Cardiac muscle cell (in vitro differentiated cells and primary cell): ENCODE measurements at places on chromosomes 12 and 14.

DNA sequence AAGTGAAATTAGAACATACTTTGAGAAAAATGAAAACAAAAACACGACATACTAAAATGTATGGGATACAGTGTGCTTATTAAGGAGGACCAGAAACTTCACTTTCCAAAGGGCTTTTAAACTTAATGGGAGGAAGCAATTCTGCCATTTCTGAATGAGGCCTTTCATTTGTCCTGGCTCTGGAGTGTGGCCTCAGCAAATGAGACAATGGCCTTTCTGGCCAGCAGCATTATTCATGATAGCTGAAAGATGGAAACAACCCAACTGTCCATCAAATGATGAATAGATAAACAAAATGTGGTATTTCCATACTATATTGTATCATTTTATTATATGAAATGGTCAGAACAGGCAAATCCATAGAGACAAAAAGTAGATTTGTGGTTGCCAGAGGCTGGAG lies 338.6 kb downstream of the CEP128 start:
- DNase-seq, result no peak

DNA sequence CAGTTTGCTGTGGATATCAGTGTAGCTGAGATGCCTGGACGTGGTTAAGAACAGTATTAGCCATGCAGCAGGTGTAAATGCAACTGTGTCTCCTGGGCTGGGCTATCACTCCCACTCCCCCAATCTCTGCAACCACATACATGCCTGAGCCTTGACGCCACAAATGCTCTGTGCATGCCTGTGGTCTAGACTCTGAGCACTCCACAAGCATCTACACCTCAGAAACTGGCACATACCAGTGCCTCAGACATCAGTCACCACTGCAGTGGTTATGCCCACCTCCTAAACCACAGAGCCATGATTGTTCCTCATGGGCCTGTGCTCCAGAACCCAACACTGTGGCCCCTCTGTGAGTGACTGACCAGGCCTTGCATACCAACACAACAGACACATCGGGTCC lies 226.8 kb upstream of the ALG10 start:
- DNase-seq, result no peak

DNA sequence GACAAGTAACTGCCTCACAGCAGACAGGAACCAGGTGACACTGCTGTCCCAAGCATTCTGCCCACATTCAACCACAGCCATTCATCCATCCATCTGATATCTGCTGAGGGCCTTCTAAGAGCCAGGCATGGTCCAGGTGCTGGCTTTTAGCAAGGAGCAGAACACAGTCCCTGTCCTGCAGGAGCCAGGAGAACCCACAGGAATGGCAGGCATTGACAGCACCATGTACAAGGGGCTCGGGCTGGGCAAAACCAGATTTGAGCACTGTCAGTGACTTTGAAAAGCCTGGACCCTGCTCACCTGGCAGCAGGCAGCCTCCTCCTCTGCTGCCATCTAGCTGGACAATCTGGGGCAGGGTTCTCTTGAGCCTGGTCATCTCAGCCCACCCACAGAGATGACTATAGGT lies 137.0 kb downstream of the ZFP36L1 start:
- no peak for DNase-seq

DNA sequence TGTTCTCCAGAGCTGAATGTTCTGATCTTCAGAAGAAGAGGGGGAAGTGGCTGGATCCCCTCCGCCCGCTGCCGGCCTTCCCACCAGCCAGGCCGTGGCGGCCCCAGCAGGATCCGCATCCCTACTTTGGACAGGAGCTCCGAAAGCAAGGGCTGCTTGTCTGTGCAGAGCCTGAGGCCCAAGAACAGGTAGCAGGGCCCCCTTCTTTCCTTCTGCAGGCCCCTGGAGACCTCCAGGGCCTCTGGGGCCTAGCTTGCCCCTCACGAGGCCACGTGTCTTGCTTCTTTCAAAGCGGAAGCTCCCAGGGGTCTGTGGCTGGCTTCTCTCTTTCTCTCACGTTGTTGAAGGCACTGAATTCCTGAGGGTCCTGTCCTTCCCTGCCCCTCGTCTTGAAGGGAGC lies 13.2 kb downstream of the PGF start:
- DNase-seq, result no peak

DNA sequence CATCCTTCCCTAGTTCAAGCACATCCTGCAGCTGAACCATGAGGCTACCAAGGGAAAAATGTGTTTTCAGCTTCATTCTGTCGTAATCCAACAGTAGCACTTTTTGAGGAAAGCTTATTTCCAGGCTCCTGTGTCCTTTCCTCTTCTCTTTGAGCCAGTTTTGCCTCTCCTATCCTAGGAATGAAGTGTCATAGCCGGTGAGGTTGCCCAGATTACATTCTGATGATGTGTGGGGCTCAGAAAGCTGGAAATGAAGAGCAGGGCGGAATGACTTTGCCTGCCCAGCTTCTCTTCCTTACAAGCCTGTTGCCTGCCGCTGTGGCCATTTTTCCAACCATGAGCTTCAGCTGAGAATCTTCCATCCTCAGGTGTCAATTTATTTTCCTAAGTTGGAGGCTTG lies 381.8 kb downstream of the NUAK1 start:
- DNase-seq, result no peak

DNA sequence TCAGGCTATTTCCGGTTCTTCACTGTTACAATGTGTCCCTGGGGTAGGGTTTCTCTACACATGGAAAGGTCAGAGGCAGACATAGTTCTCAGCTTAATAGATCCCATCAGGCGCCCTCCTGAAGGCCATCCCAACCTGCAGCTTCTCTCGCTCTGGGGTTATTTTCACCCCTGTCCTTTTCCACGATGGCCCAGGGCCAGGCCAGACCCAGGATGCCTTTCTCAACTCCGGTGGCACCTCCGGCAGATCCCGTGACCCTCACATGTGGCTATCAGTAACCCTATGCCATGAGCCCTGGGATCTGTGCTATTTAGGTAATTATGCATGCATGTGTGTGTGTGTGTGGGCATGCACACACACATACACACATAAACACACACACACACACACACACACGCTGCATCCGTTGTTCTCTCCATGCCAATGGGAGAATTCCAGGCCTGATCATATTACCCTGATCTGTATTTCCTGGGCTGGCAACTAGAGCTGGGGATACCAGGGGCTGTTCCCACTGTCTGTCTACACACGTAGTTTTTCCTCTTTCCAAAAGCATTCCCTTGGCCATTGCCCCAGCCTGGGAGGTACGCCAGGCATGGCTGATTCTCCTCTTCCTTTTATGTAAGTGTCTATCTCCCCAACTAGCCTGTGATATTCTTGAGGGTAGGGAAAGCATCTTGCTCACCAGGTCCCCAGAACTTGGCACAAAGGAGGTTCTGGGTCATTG lies 51.2 kb upstream of the NOS1 start:
- DNase-seq, result no peak

DNA sequence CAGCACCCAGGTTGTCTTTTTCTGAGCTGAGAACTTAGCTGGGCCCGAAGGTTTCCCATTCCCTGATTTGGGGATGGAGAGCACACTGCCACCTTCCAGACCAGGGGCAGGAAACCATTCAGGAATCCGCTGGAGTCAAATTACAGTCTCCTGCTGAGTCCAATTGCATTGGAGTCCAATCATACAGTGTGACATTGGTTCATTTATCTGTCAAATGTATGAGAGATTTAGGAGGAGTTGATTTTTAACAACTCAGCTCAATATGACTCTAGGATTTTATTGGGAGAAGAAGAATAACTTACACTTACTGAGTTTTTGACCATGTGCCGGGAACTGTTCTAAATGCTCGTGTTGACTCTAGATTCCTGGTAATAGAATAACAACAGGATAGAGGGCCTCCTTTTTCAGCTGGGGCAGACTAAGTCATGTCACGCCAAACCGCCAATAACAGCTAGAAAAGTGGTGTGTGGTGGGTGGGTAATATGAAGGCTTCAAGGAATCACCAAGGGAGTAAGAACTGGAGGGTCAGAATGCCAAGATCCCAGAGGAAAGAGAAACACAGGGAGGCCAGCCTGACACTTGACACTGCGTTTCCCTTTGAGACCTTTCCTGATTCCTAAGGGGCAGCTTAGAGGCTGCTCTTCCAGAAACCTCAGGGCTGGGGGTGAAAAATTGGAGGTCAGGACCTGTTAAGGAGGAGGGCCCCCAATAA lies 11.5 kb downstream of the SYNDIG1L start:
- DNase-seq, result no peak

DNA sequence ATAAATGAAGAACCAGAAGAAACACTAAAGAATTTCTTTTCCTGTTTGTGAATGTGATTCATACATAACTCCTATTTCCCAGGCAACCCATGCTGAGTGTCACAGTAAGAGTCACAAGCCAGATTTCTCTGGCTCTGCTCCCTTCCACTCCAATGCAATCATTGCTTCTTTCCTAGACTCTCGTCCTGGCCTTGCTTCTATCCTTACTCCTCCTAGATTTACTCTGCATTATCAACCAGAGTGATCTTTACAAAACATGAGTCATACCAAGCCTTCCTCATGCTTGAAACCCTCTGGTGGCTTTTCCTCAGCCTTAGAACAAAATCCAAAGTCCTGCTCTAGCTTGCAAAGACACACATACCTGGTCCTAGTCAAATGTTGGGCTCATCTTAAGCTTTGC lies 13.3 kb downstream of the IL22 start:
- DNase-seq, result peak; percentile 82

DNA sequence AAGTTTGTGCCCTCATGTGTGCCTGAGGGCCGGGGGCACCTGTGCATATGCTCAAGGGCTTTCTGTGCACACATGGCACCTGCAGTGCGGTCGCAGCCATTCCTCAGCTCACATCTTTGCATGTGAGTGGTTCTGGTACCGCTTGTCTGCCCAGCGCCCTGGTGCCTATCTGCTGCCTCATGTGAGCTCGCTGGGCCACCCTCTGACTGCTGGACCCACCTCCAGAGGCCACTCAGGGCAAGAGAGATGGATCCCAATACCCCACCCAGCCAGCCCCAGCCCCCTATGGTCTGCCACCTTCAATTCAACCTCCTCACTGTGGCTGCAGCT lies 5.4 kb upstream of the AMN start:
- DNase-seq, result no peak

DNA sequence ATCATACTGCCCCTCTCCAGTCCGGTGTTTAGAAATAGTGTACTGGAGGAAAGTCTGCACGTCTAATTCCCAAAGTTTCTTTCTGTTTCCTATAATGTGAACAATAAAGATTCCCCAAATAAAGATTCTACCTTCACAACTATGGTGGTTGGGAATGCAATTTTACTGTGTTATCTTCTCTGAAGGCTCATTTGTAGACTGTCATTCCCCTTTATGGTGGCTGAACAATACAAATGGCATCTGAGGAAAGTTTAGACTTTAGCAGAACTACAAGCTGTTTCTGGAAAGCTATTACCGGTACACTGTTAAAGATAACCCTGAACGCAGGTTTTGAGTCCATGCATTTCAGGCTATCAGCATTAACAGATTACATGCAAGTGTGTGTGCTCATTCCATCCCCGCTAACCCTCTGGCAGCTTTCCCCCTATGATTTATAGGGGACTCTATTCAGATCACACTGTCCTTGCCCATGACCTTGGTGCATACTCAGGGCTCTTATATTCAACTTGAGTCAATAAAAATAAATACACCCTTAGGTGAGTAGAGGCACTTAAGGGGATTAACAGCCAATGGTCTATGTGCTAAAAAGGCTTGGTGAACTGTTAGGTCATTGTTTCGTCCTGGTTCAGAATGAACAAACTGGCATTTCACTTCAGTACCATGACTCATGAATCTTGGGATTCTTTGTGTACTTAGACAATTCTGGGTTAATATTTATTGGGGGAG lies 60.7 kb upstream of the PYGL start:
- DNase-seq, result peak; percentile 60

GRCh38 chr14:101962503-101962874 lies 1.9 kb upstream of the DYNC1H1 start:
- DNase-seq, result peak; percentile 86

GRCh38 chr14:61670576-61670975 lies 24.7 kb upstream of the HIF1A start:
- DNase-seq, result no peak

DNA sequence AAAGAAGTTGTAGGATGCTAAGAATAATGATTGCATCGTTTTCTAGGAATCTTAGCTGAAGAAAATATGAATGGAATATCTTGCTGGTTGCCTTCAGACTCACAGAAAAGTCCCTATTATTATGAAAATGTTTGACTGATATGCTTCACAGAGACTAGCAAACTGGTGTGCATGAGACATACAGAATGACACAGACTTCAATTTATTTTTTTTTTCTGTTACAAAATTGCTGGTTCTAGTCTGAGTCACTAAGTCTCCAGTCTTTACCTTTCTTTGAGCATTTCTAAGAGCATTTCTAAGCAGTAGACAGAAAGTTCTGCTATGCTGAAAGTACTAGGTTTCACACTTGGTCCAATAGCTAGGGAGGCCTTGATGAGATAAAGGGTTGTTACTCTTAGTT lies 377.6 kb upstream of the ATP2B1 start:
- no peak for DNase-seq

GRCh38 chr14:46488374-46488773 lies 163.2 kb downstream of the RPL10L start:
- no peak for DNase-seq

- no peak for DNase-seq
These were observed 31.8 kb downstream of the ISCA2 start for GRCh38 chr14:74525361-74525851.

DNA sequence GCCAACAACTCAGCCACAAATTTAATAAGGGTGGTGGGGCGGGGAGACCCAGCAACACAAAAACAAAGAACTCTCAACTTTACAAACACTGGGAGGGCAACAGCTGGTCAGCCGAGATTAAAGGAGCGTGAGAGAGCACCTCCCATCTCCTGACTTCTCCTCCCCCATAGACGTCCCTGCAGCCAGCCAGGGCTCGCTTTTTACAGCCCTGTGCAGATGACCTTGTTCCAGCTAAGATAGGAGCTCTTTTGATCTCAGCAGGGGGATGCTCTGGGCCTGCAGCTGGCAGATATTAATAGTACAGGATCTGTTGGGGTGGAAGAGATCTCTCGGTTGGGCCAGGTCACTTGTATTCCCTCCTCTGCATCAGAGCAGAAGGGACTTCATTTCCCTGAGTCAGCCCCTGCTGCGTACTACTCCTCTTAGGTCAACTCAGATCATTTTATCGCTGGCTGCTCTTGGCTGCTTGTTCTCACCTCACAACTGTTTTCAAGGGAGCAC lies 475.8 kb downstream of the RAD51B start:
- peak; percentile 55 for DNase-seq

DNA sequence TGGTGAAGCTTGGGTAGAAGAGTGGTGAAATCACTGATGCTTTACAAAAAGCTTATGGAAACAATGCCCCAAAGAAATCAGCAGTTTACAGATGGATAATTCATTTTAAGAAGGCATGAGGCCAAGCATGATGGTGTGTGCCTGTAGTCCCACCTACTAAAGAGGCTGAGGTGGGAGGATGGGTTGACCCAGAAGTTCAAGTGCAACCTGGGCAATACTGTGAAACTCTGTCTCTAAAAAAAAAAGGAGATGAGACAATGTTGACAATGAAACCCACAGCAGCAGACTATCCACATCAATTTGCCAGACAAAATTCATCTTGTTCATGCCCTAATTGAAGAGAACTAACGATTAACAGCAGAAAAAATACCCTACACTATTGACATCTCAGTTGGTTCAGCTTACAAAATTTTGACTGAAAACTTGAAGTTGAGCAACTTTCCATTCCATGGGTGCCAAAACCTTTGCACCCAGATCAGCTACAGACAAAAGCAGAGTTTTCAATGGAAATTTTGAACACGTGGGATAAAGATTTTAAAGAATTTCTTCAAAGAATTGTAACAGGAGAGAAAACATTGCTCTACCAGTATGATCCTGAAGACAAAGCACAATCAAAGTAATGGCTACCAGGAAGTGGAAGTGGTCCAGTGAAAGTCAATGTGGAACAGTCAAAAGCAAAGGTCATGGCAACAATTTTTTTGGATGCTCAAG lies 26.7 kb downstream of the BTG1 start:
- no peak for DNase-seq

- DNase-seq, result no peak
These were observed 4.6 kb upstream of the DIO3 start for GRCh38 chr14:101556566-101557320.
